NCI-H1436 treated with DMSO at 0.1 percent for 48 hours (cell line): ENCODE measurements at places on chromosomes 11 and 22.

DNA sequence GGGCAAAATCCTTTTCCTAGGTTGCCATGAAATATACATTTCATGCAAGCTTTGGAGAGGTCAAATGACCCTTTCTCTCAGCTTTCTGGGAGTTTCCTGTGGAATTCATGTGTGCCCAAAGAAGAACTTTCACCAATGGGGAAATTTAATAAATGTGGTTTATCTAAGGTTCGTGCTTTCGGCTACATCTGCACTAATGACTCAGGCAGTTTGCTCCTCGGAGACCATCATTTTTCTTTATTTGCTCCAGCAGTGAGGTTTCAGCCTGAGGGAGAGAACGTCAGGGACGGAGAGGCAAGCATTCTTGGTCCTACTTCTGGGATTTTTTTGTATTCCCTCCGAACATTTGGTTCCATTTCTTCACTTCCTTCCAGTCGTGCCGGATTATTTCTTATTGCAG, 85.2 kb downstream of the FLI1 start:
- no peak for DNase-seq

DNA sequence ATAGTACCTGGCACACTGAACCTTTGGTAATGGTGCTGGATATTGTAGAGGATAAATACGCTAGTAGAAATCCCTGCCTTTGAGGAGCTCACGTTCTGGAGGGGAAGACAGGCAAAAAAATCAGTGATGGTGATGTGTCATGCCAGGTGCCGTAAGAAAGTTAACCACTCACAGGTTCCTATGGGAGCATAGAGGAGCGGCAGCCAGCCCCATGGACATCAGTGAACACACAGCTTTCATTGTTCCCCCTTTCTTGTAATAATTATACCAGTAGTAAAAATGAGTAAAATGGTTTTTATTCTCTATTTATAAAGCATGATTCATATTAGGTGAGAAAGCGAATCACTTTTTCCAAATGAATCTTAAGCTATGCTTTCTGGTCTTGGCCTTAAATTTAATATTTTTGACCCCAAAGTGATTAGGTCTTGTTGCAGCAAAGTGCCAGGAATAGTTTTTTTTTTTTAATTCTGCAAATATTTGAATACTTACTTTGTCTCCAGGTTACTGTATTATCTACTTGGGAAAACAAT, 57.9 kb downstream of the UVRAG start:
- no peak for DNase-seq

GRCh38 chr11:57785072-57785471, 23.5 kb downstream of the CTNND1 start:
- no peak for DNase-seq

DNA sequence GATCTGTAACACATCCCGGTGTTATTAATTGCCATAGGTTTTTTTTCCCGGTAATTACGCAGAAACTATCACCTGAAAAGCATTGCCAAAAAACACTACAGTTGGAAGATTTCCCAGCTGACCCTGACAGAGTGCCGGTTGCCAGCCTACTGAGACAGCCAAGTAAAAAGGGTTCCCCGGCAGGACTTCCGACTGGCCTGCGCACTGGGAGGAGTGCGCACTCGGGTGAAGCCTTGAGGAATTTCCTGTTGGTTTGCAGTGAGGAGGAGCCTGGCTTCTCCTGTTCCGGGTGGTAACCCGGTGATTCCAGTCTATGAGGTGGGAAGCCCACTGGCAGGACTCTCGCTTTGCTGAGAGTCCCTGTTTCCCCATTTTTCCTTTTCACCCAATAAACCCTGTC, 52.1 kb downstream of the CNTF start:
- DNase-seq = no peak

GRCh38 chr11:78646564-78647185, 72.0 kb upstream of the NARS2 start:
- peak; percentile 35 for DNase-seq

DNA sequence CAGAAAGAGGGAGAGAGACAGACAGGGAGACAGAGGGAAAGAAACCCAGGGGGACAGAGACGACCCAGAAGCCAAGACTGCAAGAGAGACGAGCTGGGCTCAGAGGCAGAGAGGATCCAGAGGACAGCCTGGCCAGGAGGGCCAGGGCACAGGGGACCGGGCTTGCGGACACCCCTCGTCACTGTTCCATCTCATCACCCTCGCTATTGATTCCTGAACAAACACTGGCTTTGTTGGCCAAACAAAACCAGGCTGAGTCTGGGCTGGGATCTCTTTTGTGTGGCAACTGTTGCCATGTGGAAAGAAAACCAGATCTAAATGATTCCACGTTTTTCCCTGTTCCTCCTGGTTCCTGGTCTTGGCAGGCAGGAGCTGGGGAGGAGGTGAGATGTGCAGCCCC, 339.4 kb downstream of the MN1 start:
- DNase-seq = no peak

GRCh38 chr11:36306888-36307287, 10.8 kb downstream of the PRR5L start:
- DNase-seq = no peak

GRCh38 chr11:85867751-85868150, 12.6 kb downstream of the CCDC83 start:
- no peak for DNase-seq

DNA sequence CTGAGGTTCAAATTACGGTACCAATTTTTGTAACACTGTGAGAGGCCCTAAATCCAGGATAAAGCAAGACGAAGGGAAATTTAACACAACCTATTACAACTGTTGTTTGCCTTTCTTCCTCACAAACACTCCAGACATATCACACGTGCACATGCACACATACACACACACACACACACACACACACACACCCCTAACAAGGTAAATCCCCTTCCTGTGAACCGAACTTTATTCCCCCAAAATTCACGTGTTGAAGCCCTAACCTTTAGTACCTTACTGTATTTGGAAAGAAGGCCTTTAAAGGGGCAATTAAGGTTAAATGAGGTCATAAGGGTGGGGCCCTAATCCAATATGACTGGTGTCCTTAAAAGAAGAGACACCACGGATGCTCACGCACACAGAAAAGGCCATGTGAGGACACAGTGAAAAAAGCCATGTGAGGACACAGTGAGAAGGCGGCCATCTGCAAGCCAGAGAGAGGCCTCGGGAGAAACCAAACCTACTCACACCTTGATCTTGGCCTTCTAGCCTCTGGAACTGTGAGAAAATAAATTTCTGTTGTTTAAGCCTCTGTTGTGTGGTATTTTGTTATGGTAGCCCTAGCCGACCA, 1.8 kb downstream of the SERGEF start:
- DNase-seq = no peak

GRCh38 chr11:112514011-112514740, 253.5 kb upstream of the PLET1 start:
- peak; percentile 85 for DNase-seq

- DNase-seq = no peak
Measured at GRCh38 chr22:38755911-38756532, at the start of gene SUN2. SUN2 (minus strand) TSS chr22:38755998; CDS start chr22:38752628, 3,370 bp downstream.

DNA sequence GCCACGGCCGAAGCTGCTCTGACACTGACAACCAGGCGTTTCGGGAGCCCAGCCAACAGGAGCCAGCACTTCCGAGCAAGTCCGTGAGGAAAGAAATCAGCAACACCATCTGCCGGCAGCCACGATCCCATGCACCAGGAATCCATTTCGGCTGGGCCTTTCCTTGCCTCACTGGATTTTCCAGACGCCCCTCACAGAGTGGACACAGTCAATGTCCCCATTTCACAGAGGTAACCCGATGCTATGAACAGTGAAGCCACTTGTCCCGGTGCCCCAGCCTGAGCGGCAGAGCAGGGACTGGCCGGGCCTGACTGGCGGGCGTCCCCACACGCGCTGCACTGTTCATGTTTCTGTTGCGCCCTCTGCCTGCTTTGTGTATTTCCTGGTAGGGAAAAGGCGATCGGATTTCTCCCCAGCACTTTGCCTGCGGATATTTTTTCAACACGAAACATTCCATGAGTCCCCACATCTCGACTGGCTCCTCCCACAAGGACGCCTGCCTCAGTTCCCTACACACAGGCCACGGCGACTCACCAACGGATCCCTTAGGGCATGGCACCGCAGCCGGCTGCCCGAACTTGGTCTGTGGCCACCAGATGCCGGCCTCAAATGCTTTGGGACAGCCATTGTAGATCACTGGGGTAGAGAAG, 55.3 kb downstream of the TRMU start:
- no peak for DNase-seq

DNA sequence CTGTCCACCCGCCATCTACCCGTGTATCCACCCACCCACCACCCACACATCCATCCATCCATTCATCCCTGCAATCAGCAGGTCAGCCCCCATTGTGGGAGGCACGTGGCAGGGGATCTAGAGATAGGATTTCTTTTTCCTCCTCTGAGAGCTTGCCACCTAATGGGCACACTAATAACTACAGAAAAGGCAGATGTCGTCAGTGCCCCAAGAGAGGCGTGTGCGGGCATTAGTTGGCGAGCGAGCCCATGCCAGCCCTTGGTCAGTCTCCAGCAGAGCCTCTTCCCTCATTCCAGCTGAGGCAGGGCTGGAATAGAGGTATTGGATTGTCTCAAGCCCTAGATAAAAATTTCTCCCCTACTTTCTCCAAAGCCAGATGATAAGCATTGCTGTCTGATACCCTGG, 9.7 kb downstream of the USP2 start:
- no peak for DNase-seq
